Stimulated activated naive CD4-positive, alpha-beta T cell treated with Interleukin-2 at 50 U/mL for 16 hours (primary cell): ENCODE measurements at places on chromosomes 5 and 9.

- no peak for DNase-seq
Measured at GRCh38 chr9:120839146-120839545, 3.6 kb downstream of the PSMD5 start.

GRCh38 chr5:153672347-153673090 lies 182.0 kb downstream of the GRIA1 start:
- no peak for DNase-seq

- DNase-seq: no peak
Measured at GRCh38 chr5:57221049-57221568, 47.2 kb downstream of the GPBP1 start.

DNA sequence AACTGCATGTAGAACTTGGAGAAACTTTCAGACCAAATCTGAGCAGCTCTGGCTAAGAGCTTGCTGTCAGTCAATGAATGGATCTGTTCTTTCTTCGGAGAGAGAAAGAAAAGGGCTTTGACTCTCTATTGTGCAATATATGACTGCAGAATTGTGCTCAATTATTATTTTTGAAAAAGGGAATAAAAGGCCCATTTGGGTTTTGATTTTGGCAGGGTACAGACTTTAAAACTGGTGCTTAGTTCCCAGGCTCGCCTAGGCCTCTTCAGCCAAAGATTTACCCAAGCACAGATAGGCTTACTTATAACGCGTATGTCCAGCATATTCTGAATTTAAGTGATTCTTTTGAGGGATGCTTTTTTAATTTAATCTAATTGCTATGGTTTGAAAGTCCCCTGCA lies 59.3 kb downstream of the RETREG1 start:
- DNase-seq: no peak

GRCh38 chr5:44887722-44888121 lies 79.0 kb downstream of the MRPS30 start:
- DNase-seq: no peak

DNA sequence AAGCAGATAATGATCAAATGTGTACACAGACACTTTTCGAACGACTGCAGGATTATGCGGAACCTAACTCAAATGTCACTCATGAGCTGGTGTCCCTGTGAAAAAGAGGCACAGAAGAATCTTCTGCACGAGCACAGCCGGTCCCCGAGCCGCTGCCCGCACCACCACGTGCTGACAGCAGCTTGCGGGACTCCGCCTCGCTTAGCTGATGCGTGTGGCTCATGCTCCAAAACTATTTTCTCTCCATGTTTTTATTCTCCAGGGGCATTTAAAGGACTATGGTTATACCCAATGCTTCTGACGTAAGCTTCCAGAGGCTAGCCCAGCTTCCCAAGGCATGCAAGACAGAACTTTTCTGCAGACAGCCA lies 9.5 kb downstream of the SEC16A start:
- no peak for DNase-seq

- DNase-seq: no peak
Measured at GRCh38 chr9:127250896-127251391, 13.6 kb upstream of the GARNL3 start.

DNA sequence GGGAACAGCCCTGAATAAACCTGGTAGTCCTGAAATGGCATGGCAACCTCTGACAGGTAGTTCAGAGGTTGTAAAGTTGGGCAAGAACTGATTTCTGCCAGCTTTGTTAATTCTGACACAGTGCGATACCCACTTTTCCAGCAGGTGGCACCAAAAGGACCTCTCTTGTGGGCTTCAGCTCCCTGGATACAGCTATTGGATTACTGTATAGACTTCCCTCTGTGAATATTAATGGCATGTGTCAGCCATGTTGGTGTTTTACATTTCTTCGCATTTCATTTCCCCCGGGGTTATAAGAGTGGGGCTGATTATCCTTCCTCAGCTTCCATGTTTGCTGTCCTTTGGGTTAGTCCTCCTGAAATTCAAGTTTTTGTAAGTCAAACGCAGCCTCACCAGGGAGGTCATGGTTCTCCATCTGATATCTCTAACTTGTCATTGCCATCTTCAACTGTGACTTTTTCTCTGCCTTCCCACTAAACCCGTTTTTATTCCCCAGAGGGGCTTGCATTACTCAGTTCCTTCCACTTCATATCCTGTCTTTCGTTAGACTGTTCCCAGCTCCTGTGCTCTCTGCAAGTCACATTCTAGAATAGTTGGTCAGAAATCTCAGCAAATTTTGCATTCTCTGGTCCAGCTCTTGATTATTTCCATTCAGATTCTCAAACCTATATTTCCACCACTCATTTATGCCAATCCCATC lies 135.6 kb downstream of the LIFR start:
- no peak for DNase-seq
